Adrenal gland (tissue), 19 donors: ENCODE measurements at places on chromosomes 1 and 21. TPM values are rescaled to one million over a fixed set of nuclear protein-coding genes. Genes with fewer than 3 reads are reported as not detected.
A peak's percentile ranks its signal among the peaks of the same experiment; 100 is the strongest.

GRCh38 chr1:47317841-47318240, 3.9 kb upstream of the STIL start:
- DNase-seq = no peak
- no peaks in the 10 kb centered on the region for H3K36me3 ChIP-seq
- no peak overlapping the region for H3K4me3 ChIP-seq

DNA sequence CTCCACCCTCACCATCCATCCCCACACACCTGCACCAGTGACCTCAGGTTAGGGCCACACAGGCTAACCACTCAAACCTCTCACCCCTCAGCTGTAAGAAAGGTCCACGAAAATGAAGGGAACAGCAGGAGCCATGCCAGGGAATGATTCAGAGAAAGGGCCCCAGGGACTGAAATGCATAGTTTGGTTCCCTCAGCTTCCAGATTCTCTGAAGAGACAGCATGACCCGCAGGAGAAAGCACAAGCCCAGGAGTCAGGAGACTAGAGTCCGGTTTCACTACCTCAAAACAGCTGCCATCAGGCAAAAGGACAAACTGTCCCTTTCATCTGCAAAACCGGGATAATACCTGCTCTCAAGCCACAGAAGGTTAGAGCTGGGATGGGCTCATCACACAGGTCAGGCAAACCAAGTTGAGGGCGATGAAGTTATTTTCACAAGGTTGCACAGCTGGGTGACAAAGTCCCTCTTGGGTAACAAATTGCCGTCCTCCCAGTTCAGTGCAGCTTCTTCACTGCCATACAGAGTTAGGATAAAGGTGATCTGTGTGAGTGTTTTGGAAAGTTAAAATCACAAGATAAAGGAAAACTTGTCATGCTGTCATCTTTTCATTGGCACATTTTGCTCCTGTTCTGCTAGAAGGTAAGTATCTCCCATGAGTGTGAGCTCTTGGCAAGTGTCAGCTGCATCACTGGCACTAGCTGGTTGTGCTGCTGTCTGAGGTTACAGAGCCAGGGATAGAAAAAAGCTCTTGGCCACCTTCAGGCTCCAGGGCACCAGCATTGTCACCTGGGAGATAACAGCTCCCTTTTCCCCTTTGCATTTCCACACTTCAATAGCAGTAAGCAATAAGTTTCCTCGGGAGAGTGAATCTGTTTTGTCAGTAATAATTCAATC, 120.4 kb downstream of the KCNH1 start:
- no peak for DNase-seq
- H3K36me3 ChIP-seq = no peaks in the 10 kb centered on the region

DNA sequence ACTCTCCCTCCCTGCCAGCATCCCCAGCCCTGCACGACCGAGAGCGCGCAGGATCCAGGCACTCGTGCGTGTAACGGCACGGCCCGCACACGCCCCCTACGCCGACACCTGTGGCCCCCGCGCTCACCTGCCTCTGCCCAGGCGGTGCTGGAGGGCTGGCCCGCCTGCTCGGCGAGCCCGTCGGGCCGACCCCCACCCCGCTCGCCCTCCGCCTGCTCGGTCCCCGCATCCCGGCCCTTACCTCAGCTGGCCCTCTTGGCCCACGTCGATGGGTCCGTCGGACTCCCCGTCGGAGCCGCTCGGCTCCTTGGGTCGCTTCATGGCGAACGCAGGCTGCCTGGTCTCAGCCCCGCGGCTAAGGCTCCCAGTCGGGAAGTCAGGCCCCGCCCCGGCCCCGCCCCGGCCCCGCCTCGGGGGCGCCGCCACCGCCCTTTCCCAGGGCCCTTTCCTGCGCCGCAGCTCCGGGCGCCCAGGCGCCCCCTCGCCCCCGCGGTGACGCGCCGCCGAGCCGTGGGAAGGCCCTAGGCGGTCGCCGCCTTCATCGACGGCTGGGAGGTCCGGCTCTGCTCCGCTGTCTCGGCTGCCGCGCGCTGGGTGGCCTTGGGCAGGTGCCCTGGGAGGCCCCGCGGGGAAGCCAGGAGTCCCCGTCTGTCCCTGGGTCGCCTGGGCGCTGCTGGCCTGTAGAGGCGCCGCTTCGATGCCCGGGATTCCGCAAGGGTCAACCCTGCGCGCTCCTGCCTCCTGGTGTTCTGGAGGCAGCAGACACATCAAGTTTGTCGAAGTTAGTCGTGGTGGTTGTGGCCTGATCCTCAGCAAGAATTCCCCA, at the start of gene HEYL:
Gene HEYL (minus strand): TSS at position 339 of the 826 bp plus-strand sequence. CDS start 18 bp downstream, at position 321.
- peak within 1 kb of the TSS; percentile 6 for H3K4me3 ChIP-seq
- peak within 1 kb of the TSS; percentile 63 for H3K27ac ChIP-seq
- peak; percentile 46 for DNase-seq
- no peaks in the 10 kb centered on the region for H3K36me3 ChIP-seq
- no peaks in the 10 kb centered on the region for H3K4me1 ChIP-seq

DNA sequence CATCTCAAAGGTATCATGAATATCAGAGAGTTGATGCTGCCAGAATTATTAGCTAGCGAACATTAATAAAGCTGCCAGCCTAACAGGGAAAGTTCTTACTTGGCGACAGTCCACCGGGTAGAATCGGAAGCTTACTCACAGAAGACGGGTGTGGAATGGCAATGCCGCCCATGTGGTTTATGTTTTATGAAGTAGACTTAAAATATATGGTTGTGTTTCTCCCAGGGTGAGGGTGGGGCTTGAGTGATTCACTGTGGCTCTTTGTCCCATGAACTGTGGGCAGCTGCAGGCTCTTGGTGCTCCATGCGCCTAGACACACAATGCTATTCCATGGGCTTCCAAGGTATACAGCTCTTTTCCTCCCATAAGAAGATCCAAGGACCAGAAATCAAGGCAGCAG, 162.7 kb downstream of the PIGK start:
- DNase-seq = no peak
- no peaks in the 10 kb centered on the region for H3K27me3 ChIP-seq
- no peaks in the 10 kb centered on the region for H3K36me3 ChIP-seq

DNA sequence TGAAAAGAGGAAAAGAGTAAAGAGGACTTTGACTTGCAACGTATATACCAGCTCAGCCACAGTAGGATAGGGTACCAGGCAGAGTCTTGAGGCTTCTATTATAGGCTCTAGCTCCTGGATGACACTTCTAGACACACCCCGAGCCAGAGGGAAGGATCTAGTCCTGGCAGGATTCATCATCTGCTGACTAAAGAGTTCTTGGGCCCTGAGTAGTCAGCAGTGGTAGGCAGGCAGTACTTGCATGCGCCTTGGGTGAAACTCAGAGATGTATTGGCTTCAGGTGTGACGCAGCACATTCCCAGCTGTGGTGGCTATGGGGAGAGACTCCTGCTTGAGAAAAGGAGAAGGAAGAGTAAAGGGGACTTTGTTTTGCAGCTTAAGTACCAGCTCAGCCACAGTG, 162.3 kb upstream of the APP start:
- no peaks in the 10 kb centered on the region for H3K27me3 ChIP-seq
- DNase-seq = no peak
- no peaks in the 10 kb centered on the region for H3K36me3 ChIP-seq

DNA sequence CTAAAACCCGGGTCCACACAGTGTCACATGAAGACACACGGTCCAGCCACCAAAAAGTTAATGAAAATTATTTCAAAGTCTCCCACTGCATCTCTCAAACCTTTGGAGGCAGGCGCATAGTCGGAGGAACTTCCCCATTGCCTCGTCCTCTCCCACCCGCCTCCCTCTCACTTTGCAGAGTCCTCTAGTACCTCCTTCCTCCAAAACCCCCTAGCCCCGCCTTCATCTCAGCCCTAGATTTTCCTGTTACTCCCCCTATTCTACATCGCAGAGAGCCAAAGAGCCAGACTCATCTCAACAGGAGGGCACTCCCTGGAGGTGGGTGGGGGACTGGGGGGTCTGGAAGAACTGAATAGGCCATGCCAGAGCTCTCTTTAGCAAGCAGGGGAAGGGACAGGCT, 79.3 kb downstream of the DISP3 start:
- no peak overlapping the region for H3K4me3 ChIP-seq
- peaks cover 13% of the 10 kb centered on the region for H3K27me3 ChIP-seq
- no peaks in the 10 kb centered on the region for H3K4me1 ChIP-seq

DNA sequence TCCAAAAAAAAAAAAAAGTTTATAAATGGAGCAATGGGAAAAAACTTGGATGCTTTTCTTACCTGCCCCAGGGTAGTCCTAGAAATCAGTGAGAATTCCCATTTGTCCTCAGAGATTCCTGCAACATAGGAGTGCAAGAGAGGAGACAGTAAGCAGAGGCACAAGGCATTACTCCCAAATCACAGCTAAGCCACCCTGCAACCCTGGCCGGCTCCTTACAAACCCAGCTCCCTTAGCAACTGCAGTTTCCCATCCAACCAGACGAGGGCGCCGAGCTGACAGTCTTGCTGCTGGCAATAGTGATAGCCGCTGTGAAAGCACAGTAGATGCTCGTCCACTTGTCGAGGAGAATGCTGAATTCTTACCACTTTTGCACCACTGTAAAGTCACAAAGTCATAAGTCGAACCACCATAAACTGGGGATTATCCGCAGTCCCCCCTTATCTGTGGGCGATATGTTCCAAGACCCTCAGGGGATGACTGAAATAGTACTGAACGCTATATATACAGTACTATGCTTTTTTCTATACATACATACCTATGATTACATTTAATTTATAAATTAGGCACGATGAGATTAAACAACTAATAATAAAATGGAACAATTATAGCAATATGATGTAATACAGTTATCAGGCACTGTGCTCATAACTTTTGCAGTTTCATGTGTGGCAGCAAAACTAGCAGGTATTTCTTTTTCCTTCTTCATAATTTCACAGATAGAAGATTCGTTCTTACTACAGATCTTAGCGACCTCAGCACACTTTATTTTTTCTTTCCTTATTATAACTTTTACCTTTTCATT, 6.0 kb upstream of the PITHD1 start:
- peaks cover 8% of the 10 kb centered on the region for H3K4me1 ChIP-seq
- H3K4me3 ChIP-seq = no peak overlapping the region
- H3K27ac ChIP-seq = no peak overlapping the region
- no peaks in the 10 kb centered on the region for H3K27me3 ChIP-seq

GRCh38 chr1:173995475-173995874, 26.7 kb downstream of the RC3H1 start:
- no peak overlapping the region for H3K4me3 ChIP-seq
- H3K36me3 ChIP-seq = peaks cover 26% of the 10 kb centered on the region
- H3K27ac ChIP-seq = no peak overlapping the region
- H3K27me3 ChIP-seq = no peaks in the 10 kb centered on the region
- H3K4me1 ChIP-seq = peaks cover 20% of the 10 kb centered on the region
- no peak for DNase-seq

DNA sequence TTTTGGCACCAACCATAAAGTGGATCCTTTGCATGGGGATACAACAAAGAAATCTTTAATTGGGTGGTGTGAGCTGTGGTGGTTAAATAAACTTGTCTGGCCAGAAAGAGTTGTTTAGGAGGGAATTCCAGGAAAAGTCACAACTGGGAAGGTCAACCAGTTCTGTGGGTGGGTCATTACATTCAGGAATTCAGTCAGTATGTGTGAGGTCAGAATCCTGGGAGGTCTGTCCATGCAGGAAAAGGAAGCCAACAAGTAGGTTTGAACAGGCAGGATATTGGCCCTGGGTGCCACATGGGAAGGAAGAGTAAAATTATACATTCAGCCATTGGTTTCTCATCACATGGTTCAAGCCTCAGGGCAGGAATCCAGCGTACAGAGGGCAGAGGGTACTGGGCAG, 162.3 kb upstream of the ADAMTS5 start:
- no peaks in the 10 kb centered on the region for H3K27me3 ChIP-seq
- H3K4me1 ChIP-seq = no peaks in the 10 kb centered on the region
- DNase-seq = no peak
- no peak overlapping the region for H3K4me3 ChIP-seq

DNA sequence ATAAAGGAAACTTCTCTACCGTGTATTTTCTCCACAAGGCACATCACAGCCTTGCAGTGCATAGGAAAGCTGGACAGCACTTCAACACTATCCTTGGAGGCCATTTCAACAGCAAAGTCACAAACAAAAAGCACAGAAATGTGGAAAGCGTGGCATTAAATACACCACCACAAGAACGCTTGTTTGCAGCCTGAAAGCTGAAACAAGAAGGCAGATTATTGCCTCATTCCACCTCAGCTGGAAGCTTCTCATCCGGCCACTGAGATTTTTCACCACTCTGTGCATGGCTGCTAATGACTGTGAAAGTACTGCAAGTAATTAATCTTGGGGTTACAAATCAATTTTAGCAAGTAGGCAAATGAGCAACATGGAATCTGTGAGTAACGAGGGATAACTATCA, 50.9 kb upstream of the GALNT2 start:
- no peaks in the 10 kb centered on the region for H3K36me3 ChIP-seq
- H3K4me1 ChIP-seq = peaks cover 9% of the 10 kb centered on the region
- no peak overlapping the region for H3K27ac ChIP-seq
- DNase-seq = no peak
- no peaks in the 10 kb centered on the region for H3K27me3 ChIP-seq
- H3K4me3 ChIP-seq = no peak overlapping the region

DNA sequence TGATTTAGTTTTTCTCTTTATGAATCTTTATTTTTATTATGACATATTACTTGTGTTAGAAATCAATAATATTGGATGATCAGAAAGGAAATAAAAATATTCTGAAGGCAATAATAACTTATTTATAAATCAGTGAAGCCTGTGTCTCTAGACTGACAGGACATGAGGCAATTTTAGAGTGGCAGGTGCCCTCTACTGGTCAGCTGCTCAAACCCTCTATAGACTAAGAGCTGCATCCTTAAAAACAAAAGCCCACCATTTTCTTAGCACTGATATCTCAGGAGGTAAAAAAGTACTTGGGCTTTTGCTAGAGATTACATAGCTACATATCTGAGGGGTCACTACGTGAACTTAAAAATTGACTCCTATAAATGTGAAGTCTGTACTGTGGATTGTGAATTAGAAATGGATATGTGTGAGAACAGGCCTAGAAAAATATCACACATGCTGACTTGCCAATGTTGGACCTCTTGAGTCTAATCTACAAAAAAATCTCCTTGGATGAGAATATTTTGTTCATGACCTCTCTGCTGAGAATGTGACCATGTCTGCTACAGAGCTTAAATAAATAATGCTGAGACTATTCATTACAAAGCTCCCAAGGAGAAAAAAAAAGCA, 597.9 kb upstream of the ADAMTS5 start:
- DNase-seq = peak; percentile 80
- no peak overlapping the region for H3K4me3 ChIP-seq
- H3K36me3 ChIP-seq = no peaks in the 10 kb centered on the region
- no peak overlapping the region for H3K27ac ChIP-seq
- H3K27me3 ChIP-seq = no peaks in the 10 kb centered on the region

GRCh38 chr1:25185409-25186160, 46.7 kb downstream of the SYF2 start:
- no peak overlapping the region for H3K4me3 ChIP-seq
- no peaks in the 10 kb centered on the region for H3K36me3 ChIP-seq
- no peaks in the 10 kb centered on the region for H3K4me1 ChIP-seq
- no peak for DNase-seq

The PIGM gene
- 5.4 TPM for total RNA-seq

The AMY1A gene
- total RNA-seq = not detected

The CFHR3 gene
- total RNA-seq = not detected

The DNALI1 gene
- 21.0 TPM for total RNA-seq

The PDPN gene
- 13.8 TPM for total RNA-seq

The GORAB gene
- 12.9 TPM for total RNA-seq
